ENCODE measurements at places on chromosomes 13 and 19.

- no peak for DNase-seq
These were observed 84.4 kb downstream of the DNAJC15 start for GRCh38 chr13:43107780-43108179.

- DNase-seq: no peak
These were observed 56.5 kb downstream of the TDRD3 start for GRCh38 chr13:60453490-60453889.

DNA sequence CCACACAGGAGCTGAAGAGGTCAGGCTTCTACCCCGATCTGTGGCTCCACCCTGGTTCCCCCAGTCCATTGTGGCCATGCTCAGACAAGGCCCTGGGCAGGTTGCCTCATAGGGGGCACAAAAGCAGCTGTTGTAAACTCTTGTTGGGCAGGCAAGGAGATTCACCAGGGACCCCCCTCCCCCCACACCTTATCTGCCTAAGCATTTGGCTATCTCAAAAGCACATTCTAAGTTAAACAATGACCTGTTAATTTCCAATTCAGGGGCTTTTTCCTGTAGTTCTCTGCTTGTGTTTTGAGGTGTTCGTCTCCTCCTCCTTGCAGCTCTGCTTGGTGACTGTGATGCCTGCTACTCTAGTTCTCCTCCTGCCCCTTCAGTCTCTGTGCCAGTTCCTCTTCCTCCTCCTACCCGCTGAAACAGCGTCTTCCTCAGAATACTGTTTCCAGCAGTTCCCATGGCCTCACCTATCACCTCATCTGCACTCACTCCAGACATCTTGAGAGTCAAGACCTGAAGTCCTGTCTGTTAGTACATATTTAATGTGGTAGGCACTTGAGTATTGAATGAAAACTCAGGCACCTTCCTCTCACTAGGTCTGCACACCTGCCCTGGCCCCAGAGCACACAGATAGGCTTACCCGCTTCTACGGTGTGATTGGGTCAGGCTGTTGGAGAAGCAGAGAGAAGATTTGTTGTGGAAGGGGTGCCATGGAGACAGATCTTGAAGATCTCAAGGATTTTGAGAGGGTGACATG lies 31.7 kb downstream of the SPATA13 start:
- DNase-seq: peak; percentile 88

GRCh38 chr13:24280720-24281119 lies 28.7 kb upstream of the C1QTNF9 start:
- no peak for DNase-seq

DNA sequence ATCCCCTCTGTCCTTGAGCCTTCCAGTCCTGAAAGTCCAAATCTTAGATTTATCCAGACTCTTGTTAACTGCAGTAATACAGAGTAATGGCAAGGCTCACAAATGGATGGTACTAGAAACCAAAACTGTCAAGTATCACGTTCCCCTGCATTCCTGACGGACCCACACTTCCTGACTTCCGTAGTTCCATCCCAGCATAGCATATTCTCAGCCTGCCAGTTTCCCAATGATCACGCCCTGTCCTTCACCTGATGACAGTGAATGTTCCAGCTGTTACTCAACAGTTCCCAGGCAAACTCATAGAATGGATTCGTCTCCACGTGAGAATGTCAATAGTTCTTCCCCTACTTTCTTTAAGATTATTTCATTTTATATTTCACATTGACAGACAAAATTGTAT lies 33.6 kb downstream of the SLC7A1 start:
- DNase-seq: no peak

DNA sequence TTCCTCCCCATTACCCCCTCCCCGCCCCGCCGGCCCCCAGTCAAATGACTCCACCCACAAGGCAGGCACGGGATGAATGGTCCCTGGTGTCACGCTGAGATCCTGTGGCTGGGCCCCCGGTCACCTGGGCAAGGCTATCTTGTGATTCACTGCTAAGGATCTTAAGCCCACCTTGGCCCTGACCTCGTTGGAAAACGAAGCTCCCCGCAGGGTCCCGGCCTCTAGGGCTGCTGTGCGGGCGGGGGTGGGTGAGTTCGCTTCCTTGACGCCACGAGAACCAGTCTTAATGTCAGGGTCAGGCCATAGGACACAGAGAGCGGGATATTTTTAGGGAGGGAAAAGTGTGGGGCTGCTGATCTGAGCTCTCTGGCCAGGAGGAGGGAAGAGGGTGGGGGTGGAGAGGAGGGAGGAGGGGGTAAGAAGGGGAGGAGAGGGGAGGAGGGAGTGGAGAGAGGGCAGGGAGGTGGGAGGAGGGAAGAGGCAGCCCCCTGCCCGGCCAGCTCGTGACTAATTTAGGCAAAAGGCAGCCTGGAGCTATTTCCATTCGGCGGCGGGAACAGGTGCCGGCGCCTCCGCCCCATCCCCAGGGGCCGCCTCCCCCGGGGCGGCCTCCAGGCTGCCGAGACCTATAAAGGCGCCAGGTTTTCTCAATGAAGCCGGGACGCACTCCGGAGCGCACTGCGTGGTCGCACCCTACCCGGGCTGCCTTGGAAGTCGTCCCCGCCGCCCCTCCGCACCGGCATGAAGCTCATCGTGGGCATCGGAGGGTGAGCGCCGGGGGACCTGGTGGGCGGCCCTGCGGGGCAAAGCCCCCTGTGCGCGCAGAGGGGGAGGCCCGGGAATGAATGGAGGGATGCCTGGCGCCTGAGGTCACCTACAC lies at the start of gene NMRK2:
Gene NMRK2, plus strand, starts transcription at position 139 of the 880 bp plus-strand sequence. Its CDS starts 603 bp downstream, at position 742.
- DNase-seq: no peak

DNA sequence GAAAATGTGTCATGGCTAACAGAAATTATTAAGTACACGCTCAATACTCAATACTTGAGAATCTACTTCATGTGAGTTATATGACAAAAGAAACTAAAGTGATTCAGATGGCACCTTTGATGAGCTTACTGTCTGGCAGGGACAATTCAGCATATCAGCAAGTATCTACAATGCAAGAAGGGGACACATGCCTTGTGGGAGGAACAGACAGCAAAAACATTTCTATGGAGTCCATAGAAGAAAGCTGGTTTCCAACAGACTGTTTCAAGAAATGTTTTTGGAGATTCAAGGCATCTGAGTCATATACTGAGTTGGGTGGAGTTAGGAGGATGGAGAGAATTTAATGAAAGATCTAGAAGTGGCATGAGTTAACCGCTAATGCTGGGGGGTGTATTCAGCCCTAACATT lies 54.7 kb downstream of the MBNL2 start:
- no peak for DNase-seq

All from DMS79 (cell line).